ENCODE measurements at places on chromosomes 2 and 18.

- DNase-seq = no peak
Measured at GRCh38 chr2:59490994-59491393, 1062.5 kb downstream of the BCL11A start.

DNA sequence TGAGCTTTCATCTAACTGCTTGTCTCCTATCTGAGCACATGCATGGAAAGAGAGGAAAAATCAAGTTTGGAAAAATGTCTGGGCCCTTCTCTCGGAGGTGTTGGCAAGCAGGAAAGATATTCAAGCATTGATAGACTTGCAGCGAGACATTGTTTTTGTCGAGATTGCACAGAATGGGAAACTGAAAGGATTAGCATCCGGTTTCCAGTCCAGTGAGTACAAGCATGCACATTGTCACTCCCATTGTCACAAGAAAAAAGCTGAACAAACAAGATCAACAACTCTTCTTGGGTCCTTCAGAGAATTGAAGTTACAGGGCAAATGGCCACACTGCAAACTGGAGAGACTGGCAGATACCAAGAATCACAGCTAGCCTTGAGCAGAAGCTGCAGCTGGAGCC is 19.6 kb upstream of the MC5R start:
- DNase-seq = no peak

DNA sequence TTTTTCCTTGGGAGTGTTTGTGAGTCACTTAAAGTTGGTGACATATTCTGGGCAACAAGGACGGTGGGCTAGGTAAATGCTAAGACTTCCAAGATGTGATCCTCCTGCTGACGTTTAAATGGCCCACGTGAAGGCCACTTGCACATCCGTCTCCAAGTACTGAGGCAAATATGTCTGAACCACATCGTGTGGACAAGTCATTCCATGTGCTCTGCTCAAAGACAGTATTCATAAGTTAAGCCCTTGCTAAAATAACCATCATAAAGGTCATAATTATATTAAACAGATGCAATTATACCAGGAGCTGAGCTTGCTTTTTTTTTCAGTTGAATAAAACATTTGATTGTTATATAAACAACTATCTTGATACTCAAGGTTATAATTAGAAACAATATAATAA is 44.8 kb downstream of the SPP2 start:
- DNase-seq = no peak

DNA sequence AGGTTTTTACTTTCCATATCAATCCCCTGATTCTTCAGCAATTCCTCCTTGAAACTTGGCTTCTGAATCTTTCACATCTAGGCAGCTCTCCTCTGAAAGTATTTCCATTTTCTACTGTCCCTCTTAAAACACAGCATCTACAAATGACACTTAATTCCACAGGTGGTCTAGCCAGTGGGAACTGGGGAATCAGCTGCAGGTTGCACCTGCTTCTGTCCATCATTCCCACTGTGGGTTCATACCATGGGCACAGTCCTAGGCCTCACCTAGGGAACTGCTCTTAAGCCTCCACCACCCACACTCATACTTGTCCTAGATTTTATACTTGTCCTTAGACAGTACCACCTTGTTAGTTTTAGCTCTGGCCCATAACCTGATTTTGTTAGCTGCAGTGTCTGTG is 2.2 kb downstream of the LOXL3 start:
- no peak for DNase-seq

- peak; percentile 56 for DNase-seq
Measured at GRCh38 chr18:35581898-35582641, 530 bp downstream of the GALNT1 start.

DNA sequence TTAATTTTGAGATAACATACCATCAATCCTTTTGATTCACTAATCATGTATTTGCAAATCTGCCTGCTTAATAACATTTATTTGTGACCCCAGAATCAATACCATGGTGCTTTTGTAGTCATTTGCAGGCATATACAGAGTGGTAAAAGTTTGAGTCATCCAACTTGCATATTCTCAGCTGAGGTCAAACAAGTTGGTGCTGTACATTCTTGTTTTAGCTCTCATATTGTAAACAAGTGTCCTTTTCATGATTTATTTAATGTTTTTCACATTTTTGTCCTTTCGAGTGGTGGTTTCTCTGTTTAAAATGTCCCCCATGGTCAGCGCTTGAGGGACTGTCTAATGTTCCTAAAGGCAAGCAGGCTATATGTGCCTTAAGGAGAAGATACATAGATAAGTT is 17.5 kb downstream of the RAB27B start:
- DNase-seq = no peak

DNA sequence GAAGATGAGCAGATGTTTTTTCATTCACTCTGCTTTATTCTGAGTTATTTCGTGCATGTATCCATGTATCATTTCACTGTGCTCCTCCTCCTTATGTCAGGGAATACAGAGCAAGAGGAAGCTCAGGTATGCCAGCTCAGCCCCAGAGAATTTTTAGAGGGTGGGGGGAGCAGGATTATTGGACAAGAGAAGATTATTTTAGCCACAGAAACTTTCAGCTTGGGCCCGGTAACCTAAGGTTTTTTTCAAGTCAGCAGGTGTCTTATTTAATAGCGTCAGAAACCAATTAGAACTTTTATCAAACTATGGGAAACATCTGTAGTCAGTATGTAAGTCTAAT is 232.9 kb upstream of the SIX3 start:
- DNase-seq = no peak

- no peak for DNase-seq
Measured at GRCh38 chr2:208047840-208048239, 22.5 kb upstream of the PLEKHM3 start.

DNA sequence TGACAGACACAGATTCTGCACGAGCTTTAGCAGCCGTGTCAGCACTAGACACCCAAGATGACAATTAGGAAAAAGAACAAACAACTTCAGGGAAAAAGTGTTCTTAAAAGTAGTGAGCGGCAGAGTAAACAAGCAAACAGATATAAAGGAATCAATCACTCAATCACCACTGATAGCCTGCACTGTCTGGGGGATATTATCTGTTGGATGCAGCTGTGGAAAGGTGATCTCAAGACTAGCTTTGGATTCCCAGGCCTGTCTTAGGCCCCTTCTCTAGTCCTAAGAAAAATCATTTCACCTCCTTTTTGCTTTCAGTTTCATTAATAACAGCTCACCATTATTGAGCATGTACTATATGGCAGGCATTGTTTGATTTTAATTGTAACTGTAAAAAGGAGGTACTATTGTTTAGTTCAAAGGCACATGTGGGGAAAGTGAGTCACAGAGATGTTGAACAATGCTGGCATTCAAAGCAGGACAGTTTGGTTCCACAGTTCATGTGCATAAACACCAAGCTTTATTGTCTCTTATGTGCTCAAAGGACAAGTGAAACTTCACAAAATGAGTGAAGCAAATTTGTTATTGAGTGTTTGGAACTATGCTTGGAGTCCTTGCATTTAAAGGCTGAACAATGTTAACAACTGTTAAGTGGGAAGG is 147.3 kb upstream of the TCF4 start:
- no peak for DNase-seq

DNA sequence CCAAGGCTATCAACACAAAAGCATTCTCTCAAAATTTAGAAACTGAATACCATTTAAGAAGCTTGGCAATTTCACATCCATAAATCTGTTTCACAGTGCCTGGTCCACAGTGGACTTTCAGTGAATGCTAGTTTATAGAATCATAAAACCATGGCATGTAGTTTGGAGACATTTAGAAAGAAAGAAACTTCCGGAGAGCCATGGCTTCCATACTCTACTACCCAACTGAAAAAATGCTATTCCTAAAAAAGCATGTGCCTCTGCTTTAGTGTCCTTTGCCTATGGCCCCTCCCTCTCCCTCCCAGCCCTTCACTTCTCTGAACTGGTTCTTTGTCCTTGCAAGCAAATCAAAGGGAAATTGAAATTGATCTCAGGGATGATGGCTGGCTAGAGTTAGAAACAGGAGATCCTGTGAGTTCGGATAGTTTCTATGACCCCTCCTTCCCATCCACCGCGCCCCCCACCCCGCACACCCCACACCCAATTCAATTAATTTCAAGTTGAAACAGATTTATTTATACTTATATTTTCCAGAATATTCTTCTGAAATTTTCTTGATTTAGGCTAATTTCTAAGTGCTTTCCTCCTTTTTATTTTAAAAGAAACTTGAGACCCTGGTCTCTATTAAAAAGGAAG is 248.3 kb downstream of the TRIB2 start:
- DNase-seq = no peak

- DNase-seq = peak; percentile 74
Measured at GRCh38 chr2:65630643-65631042, 198.2 kb upstream of the SPRED2 start.

- DNase-seq = no peak
Measured at GRCh38 chr18:6484659-6485058, 69.9 kb upstream of the L3MBTL4 start.

- DNase-seq = no peak
Measured at GRCh38 chr2:161085149-161085548, 75.1 kb upstream of the TANK start.

DNA sequence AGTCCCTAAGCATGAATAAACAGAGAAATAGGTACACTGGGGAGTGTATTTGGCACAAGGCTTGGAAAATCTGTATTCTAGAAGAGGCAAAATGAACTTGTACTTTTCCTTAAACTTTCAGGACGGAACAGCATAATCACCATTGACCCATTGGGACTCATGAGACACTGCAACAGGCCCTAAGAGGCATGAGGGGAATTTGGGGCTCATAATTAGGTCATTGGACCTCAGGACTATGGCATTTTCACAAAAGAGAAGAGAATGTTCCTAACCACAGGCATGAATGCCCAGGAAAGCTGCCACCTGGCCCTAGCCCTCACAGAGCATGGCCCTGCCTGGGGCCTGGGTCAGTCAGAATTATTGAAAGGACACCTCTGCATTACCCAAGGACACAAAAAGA is 67.9 kb upstream of the PIK3C3 start:
- DNase-seq = no peak

- no peak for DNase-seq
Measured at GRCh38 chr2:120182019-120182560, 41.1 kb downstream of the TMEM185B start.

- DNase-seq = no peak
Measured at GRCh38 chr2:113015655-113016054, 10.4 kb downstream of the IL36A start.

GRCh38 chr18:39062426-39062825 is 1496.8 kb upstream of the CELF4 start:
- DNase-seq = no peak

DNA sequence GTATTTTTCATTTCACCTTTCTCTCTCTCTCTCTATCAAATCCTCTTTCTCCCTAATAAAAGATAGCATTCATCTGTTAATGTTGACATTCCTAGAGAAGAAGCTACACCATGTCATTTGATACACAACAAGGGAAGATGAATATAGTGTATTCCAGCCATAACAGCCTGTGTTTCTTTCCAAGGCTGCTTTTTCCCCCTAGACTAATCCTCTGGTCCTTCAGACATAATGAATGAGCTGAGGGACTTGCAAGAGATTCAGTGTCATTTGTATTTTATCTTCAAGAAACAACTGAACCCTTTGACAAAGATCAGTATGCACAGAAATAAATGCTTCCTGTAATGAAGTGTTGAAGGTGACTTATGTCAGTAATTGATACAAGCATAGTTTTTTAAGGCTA is 284.0 kb upstream of the NXPH2 start:
- DNase-seq = no peak

GRCh38 chr2:231272991-231273390 is 74.6 kb downstream of the ARMC9 start:
- no peak for DNase-seq

DNA sequence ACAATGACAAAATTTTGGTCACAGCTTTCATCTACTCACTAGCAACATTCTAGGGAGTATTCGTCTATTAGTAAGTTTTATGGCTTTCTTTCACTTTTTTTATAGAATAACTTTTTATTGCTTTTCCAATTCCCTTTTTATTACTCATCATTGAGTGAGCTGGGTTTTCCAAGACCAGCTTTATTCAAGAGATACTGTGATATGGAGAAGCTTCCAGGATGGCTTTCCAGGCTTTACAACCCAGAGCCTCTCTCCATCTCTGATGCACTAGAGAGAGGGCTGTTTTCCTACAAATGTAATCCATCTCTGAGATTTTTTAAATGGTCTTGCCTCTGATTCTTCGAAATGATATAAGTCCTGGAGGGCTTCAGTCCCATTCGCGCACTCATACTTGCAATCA is 118.3 kb downstream of the LDLRAD4 start:
- DNase-seq = peak; percentile 25

GRCh38 chr2:16764487-16764886 is 98.9 kb upstream of the CYRIA start:
- DNase-seq = no peak

DNA sequence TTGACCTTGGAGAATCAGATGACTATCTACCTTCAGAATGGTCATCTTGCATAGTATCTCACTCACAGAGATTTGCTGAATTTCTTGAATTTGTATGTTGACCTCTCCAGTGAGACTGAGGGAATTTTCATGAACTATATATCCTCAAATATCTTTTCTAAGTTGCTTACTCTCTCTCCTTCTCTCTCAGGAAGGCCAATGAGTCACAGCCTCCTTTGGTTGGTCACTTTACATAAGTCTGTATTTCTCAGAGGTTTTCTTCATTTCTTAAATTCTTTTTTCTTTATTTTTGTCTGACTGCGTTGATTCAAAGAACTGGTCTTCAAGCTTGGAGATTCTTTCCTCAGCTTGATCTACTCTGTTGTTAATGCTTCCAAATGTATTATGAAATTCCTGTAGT is 51.7 kb downstream of the VIT start:
- no peak for DNase-seq

DNA sequence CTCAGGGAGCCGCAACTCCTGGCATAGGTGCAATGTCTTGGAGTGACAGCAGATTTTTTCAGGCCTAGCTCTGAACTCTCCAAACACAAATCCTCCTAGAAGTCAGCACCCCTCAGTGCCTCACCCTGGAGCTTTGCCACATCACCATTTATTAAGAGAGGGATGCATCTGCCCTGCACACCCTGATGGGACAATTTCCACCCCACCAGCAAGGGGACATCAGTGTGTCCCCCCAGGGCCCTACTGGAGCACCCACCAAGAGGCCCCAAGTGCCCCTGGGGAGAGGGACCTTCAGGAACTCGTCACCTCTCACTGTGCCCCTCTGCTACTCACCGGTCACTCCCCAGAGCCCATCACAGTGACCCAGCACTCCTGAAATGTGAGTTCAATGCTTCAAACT is 144.7 kb downstream of the NDUFA10 start:
- peak; percentile 6 for DNase-seq

DNA sequence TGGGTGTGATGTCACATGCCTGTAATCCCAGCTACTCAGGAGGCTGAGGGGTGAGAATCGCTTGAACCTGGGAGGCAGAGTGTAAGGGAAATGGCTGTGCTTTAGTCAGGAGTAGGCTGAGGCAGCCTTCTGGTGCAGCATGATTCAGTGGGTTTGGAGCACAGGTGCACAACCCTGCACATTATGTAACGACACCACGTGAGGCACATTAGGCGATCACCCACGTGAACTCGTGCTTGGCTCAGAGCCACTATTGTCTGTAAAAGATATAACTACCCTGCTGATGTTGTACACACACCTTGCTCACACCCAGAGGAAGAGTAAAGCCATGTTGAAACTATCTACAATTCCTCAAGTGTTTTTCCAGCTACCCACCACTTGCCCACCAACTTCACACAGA is 54.8 kb upstream of the ZC3H15 start:
- DNase-seq = no peak

GRCh38 chr18:30016179-30016578 is 1026.4 kb downstream of the DSC3 start:
- DNase-seq = no peak
